AG08396 (cell line): ENCODE measurements at places on chromosomes 2 and 18.

GRCh38 chr2:239143858-239144712, 256.7 kb downstream of the HDAC4 start:
- DNase-seq = peak; percentile 76

GRCh38 chr18:7678801-7679200, 111.7 kb downstream of the PTPRM start:
- no peak for DNase-seq

GRCh38 chr2:181761175-181761574, 80.9 kb upstream of the NEUROD1 start:
- DNase-seq = no peak

GRCh38 chr2:49306925-49307324, 152.6 kb upstream of the FSHR start:
- DNase-seq = no peak

GRCh38 chr2:3780477-3781402, 77.4 kb downstream of the DCDC2C start:
- peak; percentile 62 for DNase-seq

DNA sequence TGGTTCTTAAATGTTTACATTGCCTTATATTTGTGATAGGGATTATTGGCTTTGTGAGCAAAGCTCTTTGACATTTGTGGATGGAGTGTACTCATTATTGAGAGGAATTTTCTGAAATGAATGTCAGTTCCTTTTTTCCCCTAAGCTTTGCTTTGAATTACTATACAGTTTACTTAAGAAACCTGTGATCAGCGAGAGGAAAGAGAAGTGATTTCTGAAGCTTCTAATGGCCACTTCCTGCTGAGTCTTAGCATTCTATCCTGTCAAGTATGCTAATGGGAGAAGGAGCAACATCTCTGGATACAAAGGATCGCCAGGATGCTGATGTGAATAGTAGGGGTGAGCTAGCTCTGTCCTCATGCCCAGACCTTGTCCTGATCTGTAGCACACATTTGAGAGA, 47.8 kb upstream of the MGAT5 start:
- DNase-seq = no peak

DNA sequence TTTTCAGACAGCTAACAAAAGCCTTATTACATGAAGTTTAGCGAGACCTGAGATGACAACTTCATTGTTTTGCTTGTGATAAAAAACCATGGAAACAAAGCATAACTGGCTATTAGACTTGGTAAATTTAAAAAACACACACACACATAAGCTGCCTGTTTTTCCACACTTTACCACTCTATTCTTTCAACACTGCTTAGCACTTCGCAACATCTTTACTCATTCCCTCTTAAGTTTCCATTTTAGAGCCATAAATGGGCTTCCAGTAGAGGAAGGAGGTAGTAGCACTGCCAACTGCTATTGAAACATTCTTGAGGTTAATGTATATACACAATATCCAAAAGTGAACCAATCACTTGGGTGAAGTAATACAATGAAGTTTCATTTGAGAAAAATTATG, 54.1 kb downstream of the BAZ2B start:
- no peak for DNase-seq

GRCh38 chr2:134919341-134920210, 954 bp downstream of the CCNT2 start:
- DNase-seq = peak; percentile 40

GRCh38 chr2:10497797-10498251, 49.7 kb upstream of the ODC1 start:
- DNase-seq = peak; percentile 92

DNA sequence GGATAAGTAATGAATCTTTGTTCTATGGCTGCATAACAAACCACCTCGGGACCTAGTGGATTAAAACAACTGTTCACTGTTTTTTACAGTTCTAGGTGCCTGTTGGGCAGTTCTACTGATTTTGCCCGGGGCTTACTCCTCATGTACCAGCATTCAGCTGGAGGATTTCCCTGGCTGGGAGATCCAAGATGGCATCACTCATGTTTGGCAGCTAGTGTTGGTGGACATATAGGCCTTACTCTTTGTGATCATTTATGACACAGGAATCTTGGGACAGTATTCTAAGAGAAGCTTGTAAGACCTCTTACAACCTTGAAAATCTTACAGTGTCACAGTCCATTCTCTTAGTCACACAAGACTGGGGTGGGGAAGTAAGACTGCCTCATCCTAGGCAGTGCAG, 4.6 kb downstream of the MARCHF7 start:
- no peak for DNase-seq

- DNase-seq = no peak
Measured at GRCh38 chr2:77666251-77666980, 144.2 kb upstream of the LRRTM4 start.

GRCh38 chr2:220434385-220434784, 807.0 kb downstream of the SLC4A3 start:
- peak; percentile 35 for DNase-seq

- DNase-seq = no peak
Measured at GRCh38 chr18:35936951-35937350, 35.5 kb upstream of the RMP24 start.

DNA sequence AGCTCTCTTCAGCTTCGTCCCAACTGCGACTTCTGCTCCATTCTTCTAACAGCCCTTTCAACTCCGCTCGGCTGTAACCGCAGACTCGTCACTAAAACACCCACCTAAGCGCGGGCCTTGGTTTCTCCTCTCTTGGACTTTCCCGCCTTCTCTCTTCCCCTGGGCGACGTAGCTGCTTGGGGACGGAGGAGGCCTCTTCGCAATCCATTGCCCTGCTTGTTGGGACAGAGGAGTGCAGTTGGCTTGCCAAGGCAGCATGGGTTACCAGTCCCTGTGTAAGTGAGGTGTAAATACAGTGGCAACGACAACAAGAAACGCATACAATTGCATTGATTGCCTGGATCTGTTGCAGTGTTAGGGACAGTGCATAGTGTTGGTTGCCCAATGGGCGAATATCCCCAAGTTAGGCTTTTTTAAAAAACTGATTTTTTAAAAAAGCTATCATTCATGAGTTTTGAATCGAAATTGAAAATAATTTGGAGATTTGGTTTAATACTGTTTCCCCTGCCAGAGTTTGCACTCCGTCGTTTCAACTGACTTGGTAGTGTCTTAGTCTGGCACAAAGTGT, 484 bp upstream of the DARS1 start:
- no peak for DNase-seq

- no peak for DNase-seq
Measured at GRCh38 chr2:66813976-66814375, 379.1 kb downstream of the MEIS1 start.

- DNase-seq = no peak
Measured at GRCh38 chr2:162704496-162704895, 134.1 kb downstream of the KCNH7 start.

DNA sequence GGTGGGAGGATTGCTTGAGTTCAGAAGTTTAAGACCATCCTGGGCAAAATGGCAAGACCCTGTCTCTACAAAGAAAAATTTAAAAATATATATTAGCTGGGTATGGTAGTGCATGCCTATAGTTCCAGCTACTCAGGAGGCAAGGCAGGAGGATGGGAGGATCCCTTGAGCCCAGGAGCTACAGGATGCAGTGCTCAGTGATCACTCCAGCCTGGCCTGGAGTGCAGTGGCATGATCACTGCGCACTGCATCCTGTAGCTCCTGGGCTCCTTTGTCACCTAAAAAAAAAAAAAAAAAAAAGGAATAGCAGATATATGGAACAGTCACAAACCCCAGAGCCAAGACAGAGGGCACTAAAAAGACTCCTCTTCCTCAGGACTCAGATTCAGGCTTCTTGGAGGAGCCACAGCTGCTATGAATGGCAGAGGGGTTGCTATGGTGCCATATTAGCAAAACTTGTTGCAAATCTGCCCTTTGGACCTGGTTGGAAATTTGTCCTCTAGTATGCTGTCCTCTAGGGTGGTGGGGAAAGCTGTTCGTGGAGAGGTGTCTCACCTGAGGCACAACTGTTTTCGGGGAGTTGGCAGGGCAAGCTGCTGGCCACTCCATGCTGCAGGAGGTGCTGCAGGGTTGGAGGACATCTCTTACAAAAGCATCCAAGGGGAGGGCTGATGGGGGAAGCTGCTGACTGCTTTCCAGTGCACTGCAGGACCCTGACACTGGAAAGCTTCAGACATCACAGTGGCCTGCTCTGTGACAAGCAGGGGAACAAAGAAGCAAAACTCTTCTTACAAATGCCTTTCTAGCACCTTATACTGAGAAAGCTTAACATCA, 22.7 kb downstream of the CYP20A1 start:
- no peak for DNase-seq

DNA sequence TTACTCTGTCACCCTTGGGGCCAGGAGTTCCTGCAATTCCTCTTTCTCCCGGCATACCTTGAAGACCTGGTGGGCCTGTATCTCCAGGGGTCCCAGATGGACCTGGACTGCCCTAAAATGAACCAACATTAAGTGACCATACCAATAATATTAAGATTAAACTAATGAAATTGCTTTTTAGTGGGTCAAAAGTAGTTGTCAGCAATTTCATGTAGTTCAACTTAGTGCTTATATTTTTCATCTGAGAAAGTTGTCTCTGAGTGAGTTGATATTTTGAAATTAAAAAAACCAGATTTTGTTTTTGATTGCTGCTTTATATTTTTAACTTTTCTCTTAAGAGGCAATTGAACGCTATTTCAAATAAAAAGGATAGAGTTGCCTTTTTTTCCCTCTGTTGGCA, 83.1 kb downstream of the COL3A1 start:
- DNase-seq = no peak

DNA sequence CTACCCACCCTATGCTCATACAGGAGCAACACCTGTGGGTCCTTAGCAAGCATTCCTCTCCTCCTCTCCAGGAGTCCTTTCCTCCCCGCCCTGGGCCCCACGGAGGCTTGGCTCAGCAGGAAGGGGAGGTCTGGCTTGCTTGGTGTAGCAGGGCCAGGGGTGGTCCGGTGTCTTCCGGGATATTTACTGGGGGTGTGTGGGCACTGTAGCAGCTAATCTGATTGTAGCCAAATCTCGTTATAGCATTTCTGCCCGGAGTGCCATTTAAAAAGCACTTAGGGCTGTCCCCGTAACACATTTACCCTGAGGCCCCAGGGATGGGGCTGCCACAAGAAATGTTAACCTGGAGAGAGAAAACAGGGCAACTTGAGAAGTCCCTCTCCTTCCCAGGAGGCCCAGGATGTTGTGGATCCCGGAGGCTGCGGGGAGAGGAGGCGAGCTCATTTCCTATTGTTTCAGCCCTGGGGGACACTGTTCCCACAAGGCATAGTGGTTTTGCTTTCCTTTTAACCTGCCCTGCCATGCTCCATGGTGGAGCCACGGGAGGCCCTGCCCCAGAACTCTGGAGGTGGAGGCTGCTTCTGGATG, 134.5 kb downstream of the CLIP4 start:
- DNase-seq = no peak

GRCh38 chr2:160255408-160255807, 55.3 kb upstream of the ITGB6 start:
- DNase-seq = no peak
